ENCODE measurements at places on chromosomes 3 and 15.

GRCh38 chr3:128107834-128108233, 15.8 kb downstream of the RUVBL1 start:
- DNase-seq = no peak

DNA sequence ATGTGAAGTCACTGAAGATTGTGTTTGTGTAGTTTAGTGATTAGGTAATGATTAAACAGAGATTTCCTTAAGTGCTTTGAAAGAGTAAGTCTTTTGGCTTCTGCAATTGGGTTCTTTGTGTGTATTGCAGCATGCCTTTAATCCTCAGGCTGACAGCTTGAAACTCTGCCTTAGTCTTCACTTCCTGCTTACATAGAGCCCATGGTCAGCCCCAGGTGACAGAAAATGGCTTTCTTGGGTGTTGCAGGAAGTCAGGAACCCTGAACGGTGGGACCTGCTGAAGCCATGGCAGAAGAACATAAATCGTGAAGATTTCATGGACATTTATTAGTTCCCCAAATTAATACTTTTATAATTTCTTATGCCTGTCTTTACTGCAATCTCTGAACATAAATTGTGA, 61.3 kb downstream of the KBTBD8 start:
- no peak for DNase-seq

DNA sequence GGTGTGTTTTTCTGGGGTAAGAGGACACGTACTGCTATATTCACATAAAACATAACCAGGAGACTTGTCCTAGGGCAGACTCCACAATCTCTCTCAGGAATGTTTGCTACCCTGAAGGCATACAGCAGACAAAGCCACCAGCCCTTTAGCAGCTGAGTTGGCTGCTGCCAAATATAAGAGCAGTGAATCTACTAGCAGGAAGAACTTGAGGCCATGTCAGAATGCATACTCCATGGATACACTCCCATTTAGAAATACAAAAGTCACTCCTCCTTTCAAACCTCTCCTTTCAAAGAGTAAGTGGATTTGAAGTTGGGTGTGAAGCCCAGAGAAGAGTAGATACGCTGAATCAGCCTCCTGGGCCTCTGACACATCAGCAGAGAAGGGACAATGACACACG, 94.1 kb downstream of the CADPS start:
- DNase-seq = no peak

DNA sequence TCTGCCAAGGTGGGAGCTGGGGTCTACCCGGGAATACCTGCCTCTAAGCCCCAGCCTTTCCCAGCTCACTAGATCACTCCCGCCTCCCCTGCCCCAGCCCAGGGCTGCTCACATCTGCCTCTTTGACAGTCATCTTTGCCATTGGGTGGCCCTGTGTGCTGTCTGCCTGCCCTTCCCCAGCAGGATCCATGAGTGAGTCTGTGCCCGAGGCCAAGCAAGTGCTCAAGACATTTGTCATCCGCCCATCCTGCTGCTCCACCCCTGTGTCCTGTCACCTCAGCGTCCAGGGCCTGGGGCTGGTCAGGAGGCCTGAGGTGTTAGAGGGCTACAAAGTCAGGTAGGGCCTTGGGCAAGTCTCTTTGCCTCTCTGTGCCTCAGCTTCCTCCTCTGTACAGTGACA, 89.4 kb downstream of the LSM3 start:
- no peak for DNase-seq

GRCh38 chr3:193096076-193096475, 144.9 kb upstream of the PLAAT1 start:
- no peak for DNase-seq

- DNase-seq = no peak
Observed at GRCh38 chr3:42790714-42791229, 13.5 kb downstream of the HIGD1A start.

DNA sequence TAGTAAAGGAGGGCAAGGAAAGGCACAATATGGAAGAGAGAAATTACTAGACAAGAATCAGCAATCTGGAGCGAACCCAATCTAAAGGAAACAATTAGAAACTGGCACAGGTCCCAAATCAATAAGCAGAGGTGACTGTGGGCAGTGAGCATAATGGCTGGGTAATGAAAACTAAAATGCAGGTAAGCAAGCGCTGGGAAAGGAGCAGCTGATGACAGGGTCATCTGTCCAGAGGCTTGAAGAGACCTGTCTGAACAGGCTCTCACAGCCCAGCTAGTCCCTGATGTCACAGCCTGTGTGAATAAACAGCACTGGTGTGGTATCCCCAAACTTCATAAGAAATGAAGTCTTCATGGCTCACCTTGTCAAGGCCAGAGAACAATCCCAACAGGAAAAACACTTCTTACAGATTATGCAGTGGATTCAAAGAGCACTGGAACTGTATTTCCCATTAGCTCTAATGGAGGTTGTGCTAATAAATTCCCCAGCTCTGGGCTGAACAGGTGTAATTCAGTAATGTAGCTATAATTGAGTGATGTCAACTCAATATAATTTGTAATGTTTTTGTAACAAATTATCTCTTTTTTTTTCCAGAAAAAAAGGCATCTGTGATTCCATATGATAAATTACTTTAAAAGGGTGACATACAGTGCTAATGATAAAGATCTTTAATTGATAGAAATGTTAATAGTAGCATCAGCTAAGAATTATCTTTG, 197.3 kb downstream of the FHIT start:
- peak; percentile 43 for DNase-seq

DNA sequence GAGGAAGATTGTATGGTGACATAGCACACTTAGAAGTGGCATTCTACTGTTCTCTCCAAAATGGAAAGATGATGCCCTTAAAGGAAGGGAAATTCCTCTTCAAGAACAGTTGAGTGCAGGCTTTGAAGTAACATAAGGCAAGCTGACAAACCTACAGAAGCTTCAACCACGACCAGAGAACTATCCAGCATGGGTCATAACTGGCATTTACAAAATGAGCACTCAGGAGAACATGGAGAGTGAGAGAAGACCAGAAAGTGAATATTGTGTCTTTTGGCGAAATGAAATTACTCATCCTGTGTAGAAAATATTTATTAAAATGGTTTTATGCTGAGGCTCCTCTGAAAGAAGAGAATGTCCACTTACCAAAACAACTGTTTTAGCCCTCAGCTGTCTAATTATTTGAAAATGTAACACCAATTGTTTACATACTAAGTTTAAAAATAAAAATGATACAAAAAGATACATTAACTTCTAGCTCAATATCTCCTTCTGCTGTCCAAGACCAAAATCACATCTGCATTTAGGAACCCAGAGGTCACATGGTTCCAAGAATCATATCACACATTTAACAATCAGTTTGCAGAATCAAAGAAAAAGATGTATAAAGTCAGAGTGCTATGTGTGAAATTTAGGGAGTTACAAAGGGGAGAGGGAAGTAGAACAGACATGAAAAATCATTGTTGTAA, 216.9 kb downstream of the ATP8B4 start:
- no peak for DNase-seq

DNA sequence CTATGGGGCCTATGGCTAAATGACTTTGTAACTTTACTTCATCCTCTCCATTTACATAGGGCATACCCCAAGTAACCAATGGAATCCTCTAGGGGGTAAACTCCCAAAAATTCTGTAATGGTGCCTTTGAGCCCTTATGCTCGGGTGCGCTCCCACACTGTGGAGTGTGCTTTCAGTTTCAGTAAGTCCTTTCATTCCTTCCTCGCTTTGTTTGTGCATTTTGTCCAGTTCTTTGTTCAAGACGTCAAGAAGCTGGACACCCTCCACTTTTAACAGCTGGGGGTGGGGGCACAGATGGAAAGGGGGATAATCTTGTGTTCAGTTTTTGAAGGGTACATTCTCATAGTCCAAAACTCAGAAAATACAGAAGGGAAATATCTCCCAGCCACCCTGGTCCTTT, 84.4 kb upstream of the C2CD4B start:
- no peak for DNase-seq

DNA sequence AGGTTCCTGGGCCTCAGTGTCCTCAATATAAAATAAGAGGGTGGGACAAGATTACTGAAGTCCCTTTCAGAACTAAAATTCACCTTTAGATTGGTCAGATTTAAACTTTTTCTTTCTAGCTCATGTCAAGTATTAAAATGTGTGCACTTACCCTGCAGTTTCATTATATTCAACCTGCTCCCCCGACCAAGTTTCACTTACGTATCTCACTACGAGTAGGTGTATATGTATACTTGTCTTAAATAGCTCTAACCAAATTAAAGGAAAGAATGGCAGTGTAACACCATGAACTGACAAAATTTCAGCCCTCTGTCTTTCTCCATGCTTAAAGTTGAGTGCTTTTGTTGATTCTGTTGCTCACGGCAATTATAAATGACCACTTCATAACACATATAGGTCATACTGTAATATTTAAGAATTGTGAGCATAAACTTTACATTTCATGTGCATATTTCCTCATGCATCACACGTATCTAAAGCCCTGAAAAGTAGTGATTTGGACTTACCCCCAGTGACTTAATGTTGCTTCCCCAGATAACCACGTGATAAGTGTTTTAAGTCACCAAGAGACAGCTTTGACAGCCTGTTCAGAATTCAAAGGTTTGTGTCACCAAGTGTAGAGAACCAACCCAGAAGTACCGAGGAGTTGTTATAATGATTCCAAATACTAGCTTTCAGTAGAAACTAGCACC, 70.0 kb downstream of the PGPEP1L start:
- DNase-seq = no peak

DNA sequence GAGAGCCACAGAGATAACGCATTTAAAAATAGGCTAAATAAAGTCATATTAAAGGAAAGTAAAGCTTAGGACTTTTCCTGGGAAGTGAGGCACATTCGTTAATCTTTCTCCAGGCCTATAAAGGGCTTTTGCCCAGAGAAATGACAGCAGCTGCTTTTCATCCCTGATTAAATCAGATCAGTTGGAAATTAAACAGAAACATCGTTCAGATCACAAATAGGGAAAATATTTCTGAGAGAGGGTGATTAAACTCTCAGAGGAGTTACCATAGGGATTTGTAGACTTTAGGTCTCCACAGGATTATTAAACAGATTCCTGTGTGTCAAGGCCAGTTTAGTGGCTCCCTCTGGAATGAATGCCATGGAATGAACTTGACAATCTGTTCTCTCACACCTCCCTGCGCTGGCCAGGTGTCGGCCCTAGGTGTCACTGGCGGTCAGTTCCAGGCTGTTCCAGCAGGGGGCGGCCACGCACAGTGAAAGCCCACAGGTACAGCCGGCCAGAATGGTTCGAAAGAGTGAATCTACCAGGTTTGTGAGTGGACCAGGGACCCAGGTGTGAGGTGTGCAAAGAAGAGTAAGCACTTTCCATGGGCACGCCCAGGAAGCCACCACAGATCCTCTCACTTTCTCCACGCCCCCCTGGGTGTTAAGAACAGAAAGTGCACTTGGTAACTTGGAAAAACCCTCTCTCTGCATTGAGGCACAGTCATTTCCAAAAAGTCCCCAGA, 253.0 kb upstream of the RASGRP1 start:
- DNase-seq = peak; percentile 6

GRCh38 chr15:90839187-90840071, 29.0 kb upstream of the FURIN start:
- peak; percentile 37 for DNase-seq

DNA sequence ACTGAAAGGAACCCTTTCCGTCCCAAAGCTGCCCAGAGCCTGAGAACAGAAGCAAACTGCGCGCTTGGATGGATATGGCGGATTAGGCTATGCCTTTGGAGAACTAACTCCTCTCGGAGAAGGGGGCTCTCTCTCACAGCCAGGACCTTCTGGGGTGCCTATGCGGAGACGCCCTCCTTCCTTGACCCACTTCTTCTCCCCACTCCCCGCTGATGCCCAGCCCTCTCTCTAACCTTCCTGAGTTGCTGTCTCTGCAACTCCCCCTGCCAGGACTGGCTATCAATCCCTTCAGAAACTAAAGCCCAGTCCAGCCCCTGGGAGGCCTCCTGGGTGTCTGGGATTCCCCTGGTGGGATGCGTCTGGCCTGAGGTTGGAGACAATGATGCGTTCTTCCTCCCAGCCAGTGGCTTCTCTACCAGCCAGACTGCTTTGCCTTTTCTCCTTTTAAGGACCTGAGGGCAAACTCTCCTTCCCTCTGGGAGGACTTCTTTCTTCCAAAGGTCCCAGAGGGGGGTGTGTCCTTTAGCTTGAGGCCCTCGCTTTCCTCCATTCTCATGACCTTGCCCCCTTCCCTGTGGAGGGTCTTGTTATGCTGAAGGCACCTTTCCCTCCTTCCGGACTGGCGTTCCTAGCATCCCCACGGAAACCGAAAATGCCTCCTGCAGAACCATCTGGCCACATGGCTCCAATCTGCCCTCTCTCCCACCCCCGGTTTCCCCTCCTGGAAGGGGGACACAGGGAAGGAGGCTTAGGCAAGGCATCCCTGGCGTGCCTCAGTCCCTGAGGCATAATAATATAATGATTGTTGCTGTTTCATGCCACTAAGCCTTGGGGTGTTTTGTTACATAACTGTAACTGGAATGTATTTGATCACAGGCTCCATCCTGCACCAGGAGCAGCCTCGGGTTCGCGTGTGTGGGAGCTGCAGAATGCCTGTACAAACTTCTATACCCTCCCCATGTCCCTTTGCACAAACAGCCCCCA, 63.4 kb upstream of the C15orf39 start:
- DNase-seq = no peak

DNA sequence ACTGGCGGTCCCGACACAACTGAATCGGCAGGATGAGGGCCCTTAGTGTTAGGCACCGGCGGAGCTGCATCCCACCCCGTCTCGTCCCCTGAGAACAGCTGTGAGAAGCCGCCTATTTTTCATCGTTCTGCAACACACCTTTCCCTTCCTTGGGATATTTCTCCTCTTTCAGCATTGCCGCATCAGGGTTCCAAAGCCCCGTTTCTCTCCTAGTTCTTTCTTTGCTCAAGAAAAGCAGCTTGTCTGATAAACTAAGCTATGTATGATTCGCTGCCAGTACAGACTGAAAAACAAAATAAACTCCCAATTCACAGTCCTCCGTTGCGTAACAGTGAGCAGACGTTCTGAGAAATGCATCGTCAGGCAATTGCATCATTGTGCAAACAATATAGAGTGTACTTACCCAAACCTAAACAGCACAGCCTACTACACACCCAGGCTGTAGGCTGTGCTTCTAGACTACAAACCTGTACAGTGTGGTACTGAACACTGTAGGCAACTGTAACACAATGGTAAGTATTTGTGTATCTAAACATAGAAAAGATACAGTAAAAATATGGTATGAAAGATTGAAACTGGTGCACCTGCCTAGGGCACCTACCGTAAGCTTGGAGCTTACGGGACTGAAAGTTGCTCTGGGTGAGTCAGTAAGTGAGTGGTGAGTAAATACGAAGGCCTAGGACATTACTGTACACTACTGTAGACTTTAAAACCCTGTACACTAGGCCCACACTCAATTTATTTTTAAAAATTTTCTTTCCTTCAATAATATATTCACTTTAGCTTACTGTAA, 8.9 kb upstream of the ADAMTS17 start:
- peak; percentile 82 for DNase-seq

- no peak for DNase-seq
Observed at GRCh38 chr3:193378706-193379105, at the start of gene ATP13A5. TSS of gene ATP13A5 (minus strand) at chr3:193378753. CDS start at chr3:193378725, 28 bp downstream.

- DNase-seq = no peak
Observed at GRCh38 chr3:155079468-155079745, 712 bp upstream of the MME start.

DNA sequence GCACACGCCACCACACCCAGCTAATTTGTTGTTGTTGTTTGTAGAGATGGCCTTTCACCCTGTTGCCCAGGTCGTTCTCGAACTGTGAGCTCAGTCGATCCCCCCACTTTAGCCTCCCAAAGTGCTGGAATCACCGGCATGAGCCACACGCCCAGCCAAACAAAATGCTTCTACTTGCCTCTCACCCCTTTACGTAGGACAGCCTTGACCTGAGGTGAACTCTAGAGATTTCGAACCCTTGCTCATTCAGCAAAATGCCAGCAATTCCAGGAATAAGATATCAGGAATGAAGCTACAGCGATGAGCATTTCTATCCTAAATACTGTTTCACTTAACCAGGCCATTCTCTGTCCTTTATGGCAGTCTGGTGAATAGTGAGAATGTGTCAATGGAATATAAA, 135.0 kb downstream of the LRRK1 start:
- DNase-seq = no peak

Measured in epithelial cell of prostate (primary cell).